ENCODE measurements at places on chromosomes 11 and 22.

- no peak for DNase-seq
These were observed 367.1 kb upstream of the PDGFD start for GRCh38 chr11:104531075-104531474.

DNA sequence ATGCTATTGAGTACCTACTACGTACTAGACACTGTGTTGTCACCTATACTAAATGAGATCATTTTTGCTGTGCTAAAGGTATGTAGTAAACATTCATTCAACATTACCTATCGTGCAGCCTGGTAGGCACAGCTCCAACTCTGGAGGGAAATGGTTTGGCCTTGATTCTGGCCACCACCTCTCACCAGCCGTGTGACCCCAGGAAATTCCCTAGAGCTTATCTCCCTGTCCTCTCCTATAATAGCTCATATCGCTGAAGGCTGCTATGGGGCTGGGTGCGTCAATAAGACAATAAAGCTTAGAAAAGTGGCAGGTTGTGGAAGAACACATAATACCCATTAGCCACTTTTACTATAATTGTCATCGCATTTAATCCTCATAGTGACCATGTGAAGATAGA lies 107.5 kb downstream of the MYO18B start:
- DNase-seq, result no peak

DNA sequence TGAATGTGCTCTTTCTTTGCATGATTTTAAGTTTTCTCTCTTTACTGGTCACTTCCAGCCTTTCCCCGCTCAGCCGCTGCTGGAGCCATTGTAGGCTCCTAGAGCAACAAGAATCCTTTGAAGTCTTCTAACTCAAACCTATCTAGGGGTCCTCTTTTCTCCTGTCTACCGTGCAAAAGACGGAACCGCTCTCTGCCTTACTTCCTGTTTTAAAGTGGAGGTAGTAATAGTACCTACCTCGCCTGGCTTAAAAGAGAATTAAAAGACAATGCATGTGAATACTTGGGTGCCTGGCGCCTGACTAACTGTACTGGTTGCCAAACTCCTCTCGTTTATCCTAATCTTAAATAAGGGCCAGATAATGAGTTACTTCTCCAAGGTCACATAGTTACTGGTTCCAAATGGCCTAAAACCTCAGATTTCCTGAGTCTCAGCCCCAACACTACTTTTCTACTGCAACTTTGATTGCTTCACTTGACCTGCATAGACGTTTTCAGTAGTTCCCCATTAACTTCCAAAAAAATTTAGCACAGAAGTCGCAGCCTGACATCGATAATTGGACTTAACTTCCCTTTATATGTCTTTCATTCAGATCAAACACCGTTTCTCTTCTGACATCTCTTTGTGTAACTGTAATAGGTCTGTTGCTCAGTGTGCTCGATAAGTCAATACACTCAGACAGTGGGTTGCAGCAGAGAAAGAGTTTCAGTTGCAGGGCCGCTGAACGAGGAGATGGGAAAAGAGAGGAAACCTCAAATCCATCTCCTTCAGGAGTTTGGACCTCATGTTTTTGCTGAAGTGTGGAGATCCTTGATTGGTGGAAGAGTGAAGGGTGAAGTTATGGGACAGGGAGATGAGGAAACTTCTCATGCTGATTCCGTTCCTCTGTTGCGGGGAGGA lies 891 bp downstream of the SAMM50 start:
- no peak for DNase-seq

GRCh38 chr11:123653827-123654565 lies 428 bp downstream of the SCN3B start:
- DNase-seq, result peak; percentile 7

GRCh38 chr22:19750507-19751490 lies 9.8 kb upstream of the TBX1 start:
- DNase-seq, result no peak

GRCh38 chr22:28812516-28812915 lies 12.1 kb upstream of the XBP1 start:
- no peak for DNase-seq

GRCh38 chr22:43992331-43992821 lies 31.7 kb upstream of the PARVB start:
- DNase-seq, result no peak

- no peak for DNase-seq
These were observed 60.5 kb downstream of the COMMD9 start for GRCh38 chr11:36228689-36229088.

GRCh38 chr22:19109198-19110063 lies 12.8 kb downstream of the DGCR2 start:
- DNase-seq, result peak; percentile 82

Data from T-helper 1 cell (primary cell).